ENCODE measurements at places on chromosomes 5 and 9.

DNA sequence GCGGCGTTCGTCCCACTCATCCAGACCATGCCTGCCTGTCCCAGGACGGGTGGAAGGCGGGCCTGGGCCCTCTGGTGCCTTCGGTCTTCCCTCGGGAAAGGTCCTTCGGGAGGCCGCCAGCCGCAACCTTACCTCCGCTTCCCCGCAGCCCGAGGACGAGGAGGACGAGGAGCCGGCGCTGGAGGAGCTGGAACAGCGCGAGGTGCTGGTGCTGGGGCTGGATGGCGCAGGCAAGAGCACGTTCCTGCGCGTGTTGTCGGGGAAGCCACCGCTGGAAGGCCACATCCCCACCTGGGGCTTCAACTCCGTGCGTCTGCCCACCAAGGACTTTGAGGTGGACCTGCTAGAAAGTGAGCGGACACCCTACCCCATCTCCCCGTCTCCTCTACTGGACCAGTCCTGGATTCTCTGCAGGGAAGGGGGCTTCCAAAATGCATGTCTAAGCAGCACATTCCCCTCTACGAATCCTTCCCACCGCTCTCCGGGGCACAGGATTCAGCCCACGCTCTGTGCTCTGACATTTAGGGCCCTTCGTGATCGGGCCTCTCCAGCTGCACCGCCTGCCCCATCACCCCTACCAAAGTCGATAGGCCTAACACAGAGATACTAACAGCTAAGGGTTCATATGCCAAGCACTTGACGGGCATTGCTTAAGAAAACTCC, 1.1 kb downstream of the ARL10 start:
- DNase-seq, result no peak

DNA sequence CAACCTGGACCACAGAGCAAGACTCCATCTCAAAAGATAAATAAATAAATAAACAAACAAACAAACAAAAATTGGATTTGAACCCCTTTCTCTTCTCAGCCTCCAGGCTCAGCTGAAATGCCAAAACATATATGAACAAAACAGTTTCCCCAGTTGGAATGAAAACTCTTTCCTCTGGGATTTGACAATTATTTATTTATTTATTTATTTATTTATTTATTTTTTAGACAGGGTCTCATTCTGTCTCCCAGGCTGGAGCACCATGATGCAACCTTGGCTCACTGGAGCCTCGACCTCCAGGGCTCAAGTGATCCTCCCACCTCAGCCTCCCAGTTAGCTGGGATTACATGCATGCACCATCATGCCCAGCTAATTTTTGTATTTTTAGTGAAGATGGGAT, 6.0 kb upstream of the STXBP1 start:
- DNase-seq, result no peak

GRCh38 chr9:14752871-14753270, 30.3 kb upstream of the CER1 start:
- DNase-seq, result no peak

GRCh38 chr5:145971701-145972100, 35.3 kb downstream of the SH3RF2 start:
- no peak for DNase-seq

- DNase-seq, result no peak
Measured at GRCh38 chr5:141733198-141733597, 51.2 kb upstream of the ARAP3 start.

DNA sequence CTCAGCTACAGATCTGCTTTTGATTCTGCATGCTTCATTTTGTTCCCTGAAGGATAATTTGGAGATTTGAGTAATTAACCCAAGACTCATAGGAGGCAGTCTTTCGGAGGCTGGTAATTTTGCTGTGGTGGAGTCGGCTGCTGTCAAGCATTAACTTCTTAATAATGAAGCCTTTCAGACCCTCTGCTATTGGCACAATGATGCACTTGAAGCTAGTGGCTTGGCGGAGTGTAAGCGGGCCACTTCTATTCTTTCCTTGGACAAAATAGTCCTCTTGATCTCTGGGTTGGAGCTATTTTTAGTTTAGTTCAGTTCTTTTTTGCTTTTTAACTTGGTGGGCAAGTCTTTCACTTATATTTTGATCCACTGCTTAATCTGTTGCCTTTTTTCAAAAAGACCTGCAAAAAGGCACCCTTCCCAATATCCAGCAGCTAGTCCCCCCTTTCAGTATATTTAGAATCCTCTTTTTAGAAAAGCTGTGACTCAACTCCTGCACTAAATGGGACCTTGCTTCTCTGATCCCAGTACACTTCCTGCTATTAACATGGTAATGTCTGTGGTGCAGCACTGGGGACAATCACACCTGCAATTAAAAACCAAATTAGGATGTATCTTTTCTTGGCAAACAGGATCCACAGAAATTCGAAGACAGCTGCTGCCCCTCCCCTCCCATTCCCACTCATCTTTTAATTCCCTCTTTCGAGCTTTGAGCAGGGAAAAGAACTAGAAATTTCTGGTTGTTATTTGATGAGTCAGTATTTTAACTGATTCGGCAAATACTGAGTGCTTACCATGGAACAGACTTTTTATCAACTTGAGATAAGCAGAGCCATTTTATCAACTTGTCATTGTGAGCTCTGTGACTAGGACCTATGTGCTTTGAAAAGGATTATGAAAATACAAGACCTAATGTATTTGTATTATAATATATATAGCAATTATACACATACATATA, 169.4 kb upstream of the ANKRD55 start:
- no peak for DNase-seq

DNA sequence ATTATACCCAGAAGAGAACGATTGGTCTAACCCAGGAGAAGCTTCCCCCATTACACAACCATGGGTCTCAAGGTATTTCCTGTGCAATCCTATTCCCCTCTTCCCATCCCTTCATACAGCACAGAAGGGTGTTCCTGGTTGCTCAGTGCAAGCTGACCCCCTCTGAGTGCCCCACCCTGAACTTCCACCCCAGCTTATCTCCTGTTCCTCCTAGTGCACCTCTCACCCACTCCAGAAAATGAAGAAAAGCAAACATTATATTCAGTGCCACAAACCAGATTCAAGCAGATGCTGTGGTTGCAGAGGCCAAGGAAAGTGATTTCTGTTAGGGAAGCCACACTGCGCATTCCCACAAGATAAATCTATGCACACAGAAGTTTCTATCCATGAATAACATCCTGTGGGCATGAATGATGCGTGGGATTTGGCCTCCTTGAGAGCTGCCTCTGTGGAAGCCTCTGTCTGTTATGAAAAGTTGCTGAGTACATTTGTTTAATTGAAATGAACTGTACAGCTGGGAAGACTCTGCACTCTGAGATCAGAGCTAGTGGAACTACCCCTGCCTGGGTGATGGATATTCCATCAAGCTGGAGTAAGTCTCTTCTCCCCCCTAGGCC, 2.2 kb upstream of the OR2S2 start:
- no peak for DNase-seq

GRCh38 chr9:92770360-92770995, 5.8 kb upstream of the BICD2 start:
- DNase-seq, result no peak

- DNase-seq, result no peak
Measured at GRCh38 chr9:108586471-108587139, 269.2 kb downstream of the ACTL7B start.

DNA sequence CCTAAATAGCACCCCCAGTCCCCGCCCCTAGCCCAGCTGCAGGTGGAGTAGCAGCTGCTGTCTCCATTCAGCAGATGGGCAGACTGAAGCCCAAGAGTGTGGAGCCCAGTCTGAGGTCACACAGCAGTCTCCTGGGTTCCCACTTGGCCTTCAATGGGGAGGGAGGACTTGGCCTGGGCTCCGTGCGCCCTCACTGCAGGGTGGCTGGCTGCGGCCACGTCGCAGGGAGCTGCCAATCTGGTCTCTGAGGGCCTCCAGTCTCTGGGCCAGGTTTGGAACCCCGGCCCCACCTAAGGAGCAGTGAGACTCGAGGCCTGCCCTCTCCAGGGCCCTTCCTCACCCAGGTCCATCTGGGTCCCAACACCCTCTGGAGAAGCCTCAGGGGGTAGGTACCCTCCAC, 7.4 kb downstream of the KIF12 start:
- DNase-seq, result no peak

- DNase-seq, result no peak
Measured at GRCh38 chr5:40221255-40221654, 458.5 kb upstream of the PTGER4 start.

GRCh38 chr5:96902876-96903275, 26.6 kb downstream of the ERAP2 start:
- DNase-seq, result no peak

GRCh38 chr5:175328176-175328575, 115.8 kb downstream of the DRD1 start:
- DNase-seq, result no peak

DNA sequence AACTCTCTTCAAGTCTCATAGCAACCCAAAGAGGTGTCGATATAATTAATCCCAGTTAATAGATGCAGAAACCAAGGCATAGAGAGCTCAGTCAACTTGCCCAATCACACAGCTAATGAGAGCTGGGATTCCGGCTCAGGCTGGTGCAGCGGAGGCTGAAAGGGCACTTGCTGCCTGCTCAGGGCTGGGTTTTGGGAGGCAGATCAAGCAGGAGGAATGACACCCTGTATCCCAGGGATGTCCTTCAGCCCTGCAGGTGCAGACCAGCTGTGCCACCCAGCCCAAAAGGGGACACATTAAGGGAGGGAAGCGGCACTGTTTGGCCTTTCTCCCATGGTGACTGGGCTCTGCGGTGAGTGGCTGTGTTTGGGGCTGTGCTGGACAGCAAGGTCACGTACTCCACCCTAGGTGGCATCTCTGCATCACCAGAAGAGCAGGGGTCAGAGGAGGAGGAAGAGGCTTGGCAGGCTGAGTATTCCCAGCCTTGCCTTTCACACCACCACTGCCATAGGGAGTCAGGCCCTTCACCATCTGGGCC, 124.1 kb downstream of the MVB12B start:
- no peak for DNase-seq

DNA sequence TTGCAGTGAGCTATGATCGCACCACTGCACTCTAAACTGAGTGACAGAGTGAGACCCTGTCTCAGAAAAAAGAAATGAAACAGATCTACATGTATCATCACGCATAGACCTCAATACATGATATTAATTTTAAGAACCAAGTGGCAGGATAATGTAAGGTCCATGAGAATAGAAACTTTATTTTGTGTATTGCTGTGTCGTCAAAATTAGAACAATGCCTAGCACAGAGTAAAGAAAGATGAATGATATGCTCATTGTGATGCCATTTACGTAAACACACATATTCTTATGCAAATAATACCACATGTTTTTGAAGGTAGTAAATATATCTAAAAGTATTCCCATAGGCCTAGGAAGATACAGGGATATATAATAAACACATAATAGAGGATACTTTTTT, 3.6 kb upstream of the UIMC1 start:
- DNase-seq, result no peak

GRCh38 chr5:2038321-2039179, 155.8 kb upstream of the IRX4 start:
- peak; percentile 30 for DNase-seq

GRCh38 chr5:74322191-74322590, 318.3 kb downstream of the ENC1 start:
- no peak for DNase-seq

- no peak for DNase-seq
Measured at GRCh38 chr5:21152611-21153010, 1164.6 kb upstream of the CDH18 start.

DNA sequence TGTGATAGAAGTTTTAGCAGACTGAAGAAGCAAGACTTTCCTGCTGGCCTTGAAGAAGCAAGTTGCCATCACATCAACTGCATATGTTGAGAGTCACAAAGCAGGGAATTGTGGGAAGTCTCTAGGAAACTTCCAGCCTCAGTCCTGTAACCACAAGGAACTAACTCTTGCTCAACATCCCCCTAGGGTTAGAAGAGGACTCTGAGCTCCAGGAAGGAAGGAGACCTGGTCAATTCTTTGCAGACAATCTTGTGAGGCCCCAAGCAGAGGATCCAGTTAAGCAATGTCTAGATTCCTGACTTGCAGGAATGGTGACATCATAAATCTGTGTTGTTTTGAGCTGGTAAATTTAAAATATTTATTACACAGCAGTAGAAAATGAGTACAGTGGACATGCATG, 18.6 kb upstream of the ZNF366 start:
- no peak for DNase-seq

GRCh38 chr9:136690806-136691261, 3.6 kb upstream of the AGPAT2 start:
- peak; percentile 32 for DNase-seq

DNA sequence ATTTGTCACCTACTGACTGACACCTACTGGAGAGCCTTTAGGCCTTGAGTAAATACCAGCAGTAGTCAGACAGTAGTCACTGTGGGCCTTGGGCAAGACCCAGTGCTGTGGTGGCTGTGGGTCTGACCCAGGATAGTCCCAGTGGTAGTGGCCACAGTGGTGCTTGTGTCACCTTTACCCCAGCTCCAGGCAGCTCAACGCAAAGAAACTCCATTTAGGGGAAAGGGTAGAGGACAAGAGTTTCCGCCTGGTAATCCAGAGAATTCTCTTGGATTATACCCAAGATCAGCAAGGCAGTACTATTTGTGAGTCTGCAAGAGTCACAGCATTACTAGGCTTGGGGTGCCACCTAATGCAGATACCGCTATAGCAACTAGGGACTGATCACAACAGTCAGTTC, 28.9 kb downstream of the CERT1 start:
- DNase-seq, result no peak

DNA sequence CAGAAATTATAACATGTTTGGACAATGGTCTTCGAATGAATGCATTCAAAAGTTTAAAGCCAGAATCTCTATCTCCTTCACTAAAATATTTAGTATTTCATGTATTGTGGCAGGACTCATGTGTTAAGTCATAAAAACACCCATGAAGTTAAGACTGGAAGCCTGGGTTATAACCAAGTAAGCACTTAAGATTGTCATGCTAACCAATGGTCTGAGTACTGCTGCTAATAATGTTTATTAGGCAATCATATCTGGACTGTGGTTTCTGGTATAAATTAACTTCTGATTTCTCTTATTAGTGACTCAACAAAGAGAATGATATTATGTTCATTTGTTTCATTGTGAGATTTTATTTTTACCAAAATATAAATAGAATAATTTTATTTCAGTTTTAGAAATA, 297.9 kb upstream of the EDIL3 start:
- no peak for DNase-seq

- no peak for DNase-seq
Measured at GRCh38 chr5:178209334-178210072, 5.2 kb downstream of the HNRNPAB start.

DNA sequence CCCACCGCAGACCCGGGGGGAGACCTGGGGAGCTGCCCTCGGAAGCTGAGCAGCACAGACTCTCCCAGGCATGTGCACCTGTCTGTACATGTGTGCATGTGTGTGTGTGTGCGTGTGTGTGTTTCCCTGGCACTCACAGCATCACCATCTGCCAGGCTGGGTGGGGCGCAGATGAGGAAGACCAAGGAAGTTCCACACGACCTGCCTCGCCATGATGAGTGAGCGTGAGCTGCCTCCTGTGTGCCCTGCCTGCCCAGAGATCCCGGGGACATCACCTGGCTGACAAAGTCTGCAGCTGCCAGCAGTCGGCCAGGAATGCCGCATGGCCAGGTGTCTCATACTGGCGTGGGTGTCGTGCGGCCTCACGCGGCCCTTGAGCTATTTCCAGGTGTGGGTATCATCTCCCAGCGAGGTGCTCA, 4.0 kb upstream of the GPSM1 start:
- DNase-seq, result no peak

GRCh38 chr9:132068605-132069004, 11.1 kb downstream of the MED27 start:
- no peak for DNase-seq
